Stimulated activated CD4-positive, alpha-beta T cell treated with anti-CD3 and anti-CD28 coated beads, Interleukin-12 subunit alpha, Interleukin-12 subunit beta, amount 100 ng/mL, for 24 hours (primary cell): ENCODE measurements at places on chromosomes 4 and X.

- DNase-seq, result no peak
These were observed 243.3 kb downstream of the ARAP2 start for GRCh38 chr4:36000941-36001557.

DNA sequence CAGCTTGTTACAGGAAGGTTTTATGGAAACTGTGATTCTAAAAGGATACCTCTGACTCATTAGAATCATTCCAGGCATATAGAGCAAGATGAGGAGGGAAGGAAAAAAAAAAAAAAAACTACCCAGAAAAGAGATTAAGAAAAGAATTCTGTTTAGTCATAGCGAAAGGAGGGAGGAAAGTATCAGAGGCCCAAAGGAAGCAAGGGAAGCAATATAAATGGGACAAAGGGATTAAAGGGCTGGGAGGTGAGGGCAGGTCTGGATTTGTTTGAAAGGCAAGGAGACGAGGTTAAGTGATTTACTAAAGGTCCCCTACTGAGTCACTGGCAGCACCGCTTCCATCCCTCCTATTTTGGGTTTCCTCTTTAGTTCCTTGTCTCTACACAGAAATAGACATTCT, 88.6 kb upstream of the IL1RAPL1 start:
- DNase-seq, result no peak

DNA sequence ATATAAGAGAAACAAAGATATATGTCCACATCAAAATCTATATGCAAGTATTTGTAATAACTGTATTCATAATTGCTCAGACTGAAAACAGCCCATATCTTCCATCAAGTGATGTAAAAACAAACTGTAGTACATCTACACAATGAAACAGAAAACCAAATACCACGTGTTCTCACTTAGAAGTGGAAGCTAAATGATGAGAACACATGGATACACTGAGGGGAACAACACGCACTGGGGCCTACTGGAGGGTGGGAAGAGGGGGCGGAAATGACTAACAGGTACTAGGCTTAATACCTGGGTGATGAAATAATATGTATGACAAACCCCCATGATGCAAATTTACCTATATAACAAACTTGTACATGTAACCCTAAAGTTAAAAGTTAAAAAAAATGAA, 42.7 kb downstream of the UBA6 start:
- DNase-seq, result no peak

DNA sequence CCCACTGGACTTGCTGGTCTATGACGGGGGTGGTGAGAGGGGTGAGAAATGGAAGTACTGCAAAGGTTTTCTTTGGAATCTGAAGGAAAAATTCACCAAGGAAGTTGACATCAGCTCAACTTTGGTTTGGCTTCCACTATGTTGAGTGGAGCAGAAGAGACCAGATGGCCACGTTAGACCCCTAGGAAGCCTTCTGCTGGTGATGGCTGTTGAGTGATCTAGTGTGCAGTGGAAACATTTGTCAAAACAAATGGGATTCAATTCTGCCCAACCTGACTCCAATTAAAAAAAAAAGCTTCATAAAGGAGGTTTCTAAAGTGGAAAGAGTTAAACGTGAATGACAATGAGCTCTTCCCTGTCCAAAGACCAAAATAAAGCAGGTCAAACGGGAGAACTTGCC, 25.7 kb downstream of the SEL1L3 start:
- DNase-seq, result no peak

- DNase-seq, result no peak
These were observed 1339.5 kb upstream of the AGA start for GRCh38 chr4:178781779-178782178.

DNA sequence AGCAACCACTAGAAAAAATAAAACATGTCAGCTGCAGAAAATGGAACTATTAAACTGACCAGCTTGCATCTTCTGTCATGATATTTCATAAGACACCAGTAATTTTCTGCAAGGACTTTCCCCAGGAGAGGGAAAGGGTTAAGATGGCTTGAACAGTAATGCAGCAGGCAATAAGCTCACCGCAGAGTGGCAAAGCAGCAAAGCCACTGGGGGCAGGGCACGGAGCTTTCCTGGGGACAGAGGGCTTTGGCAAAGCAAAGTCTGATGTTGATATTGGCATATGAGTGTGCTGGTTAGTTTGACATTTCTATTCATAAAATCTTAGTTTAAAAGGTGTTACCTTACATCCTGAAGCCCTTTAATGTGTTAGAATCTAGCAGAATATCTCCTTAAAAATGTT, 55.1 kb upstream of the NAP1L5 start:
- no peak for DNase-seq

- DNase-seq, result no peak
These were observed 229.9 kb downstream of the FGF13 start for GRCh38 chrX:138481649-138482048.

DNA sequence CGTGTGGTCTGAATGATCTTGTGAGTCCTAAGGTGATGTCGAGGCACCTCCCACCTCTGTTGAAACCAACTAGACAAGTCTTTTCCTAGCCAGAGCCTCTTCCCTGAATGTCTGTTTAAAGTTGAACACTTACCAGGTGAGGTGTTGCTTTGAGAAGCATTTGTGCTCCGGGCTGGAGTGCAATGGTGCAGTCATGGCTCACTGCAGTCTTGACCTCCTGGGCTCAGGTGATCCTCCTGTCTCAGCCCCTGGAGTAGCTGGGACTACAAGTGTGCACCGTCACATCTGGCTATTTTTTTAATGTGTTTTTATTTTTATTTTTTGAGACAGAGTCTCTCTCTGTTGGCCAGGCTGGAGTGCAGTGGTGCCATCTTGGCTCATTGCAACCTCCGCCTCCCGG, 18.1 kb downstream of the RNF4 start:
- no peak for DNase-seq

DNA sequence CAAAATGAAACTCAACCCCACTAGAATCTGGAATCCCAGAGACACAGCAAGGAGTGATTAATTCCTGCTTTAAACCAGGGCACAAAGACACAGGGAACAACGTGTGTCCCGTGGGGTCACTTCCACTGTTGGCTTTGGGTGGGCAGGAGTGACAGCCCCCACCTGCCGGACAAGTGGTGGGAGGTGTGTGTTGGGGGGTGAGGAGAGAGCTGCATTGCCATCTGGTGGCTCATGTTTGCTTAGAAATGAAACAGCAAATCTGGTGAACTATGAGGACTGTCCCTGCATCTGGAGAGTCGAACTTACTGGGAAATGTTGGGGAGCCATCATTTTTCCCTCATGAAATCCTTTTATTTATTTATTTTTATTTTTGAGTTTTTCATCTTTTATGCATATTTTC, 75.9 kb upstream of the AFAP1 start:
- no peak for DNase-seq

DNA sequence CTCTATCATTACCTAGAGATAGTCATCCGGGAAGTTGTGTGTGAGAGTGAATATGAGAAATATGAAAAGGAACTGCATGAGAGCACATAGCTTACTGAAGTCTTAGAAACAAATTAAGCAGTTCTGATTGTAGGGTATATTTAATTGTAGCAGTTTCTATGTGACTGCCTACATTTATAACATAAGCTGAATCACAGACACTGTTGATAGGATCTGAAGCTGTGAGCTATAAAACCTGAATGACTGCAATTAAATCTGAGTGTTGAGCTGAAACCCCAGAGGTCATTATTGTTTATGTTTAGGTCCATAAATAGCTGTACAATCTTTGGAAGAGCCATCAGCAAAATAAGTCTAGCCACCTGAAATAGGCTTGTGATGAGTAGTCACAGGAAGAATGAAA, 210.1 kb upstream of the CXCL13 start:
- no peak for DNase-seq

- DNase-seq, result no peak
These were observed 283.8 kb downstream of the TRIML1 start for GRCh38 chr4:188423039-188423438.

GRCh38 chrX:150929058-150929457, 30.6 kb upstream of the CD99L2 start:
- DNase-seq, result no peak

DNA sequence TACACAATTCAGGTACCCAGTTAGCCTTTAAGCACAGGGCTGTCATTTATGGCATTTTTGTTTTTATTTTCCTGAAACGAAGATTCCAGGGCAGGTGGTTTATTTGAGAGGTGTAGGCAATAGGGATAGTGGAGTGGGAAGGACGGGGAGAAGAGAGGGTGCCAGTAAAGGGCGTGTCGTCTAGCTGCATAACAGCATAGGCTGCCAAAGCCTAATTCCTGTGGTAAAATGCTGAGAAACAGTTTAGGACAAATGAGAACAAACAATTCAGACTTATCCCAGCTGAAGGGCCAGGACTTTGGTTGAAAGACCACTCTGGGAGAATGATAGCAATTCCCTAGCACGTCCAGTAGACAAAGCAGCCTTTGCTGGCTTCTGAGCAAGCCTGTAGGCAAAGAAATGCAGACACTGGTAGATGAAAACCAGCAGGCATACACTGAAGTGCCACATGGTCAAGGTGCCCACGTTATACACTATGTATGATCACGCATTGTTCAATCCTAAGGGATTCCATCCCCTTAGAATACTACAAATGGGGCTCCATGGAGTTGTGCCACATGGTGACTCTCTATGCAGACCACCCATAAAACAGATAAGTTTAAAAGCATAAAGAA, 70.6 kb downstream of the PKD2 start:
- DNase-seq, result no peak

DNA sequence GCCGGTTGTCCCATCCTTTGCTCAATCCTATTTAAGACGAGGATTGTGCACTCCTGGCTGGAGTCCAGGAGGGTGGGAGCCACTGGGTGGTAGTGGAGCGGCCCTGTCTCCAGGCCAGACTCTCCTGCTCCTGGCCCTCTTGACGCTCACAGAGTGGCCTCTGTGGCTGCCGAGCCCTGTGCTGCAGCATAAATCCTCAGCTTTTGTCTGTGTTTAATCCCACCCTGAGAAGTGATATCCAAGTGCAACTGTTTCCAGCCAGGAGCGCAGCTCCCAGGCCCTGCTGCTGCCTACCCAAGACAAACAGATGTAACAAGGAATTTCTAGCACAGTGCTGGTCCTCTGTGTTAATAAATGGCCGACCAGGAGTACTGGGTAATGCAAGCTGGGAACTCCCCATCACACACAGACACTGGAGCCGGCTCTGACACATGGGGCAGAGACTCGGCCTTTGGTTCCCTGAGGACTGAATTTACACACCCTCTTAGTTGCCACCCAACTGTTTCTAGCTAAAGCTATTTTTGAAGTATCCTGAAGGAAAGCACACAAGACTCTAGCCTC, 85.3 kb downstream of the GATB start:
- DNase-seq, result no peak

DNA sequence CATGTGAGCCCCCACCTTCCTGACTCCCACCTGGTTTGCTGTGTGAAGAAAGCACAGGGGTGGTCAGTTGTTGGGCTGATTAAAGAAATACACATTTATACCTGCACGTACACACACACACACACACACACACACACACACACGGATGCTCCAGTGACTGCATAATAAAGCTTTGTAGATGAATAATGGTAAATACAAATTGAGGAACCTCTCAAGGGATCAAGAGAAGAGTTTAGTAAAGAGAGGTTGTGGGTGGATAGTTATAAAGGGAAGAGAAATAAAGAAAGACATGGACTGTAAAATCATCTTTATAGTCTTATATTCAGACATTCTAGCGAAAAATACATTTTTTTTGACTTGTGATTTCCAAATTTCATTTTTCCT, 144.1 kb downstream of the MGST2 start:
- DNase-seq, result no peak

DNA sequence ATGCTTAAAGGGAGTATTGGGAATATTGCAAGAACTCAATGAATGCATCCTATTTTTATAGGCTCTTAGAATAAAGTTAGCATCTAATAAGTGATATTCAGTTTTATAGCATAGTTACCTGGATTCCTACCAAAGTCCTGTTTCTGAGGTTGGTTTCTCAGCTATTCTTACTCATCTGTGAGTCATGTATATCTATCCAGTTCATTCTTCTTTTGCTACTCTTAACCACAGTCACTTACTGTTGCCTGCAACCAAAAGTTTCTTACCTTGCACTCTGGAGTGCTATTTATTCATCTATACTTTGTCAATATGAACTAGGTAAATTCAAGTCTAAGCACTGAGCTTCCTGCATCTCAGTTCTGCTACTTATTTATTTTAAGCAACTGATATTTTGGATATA, 322.5 kb downstream of the HS3ST1 start:
- no peak for DNase-seq
